Memory B cell (primary cell): ENCODE measurements at places on chromosomes 6 and 20.

DNA sequence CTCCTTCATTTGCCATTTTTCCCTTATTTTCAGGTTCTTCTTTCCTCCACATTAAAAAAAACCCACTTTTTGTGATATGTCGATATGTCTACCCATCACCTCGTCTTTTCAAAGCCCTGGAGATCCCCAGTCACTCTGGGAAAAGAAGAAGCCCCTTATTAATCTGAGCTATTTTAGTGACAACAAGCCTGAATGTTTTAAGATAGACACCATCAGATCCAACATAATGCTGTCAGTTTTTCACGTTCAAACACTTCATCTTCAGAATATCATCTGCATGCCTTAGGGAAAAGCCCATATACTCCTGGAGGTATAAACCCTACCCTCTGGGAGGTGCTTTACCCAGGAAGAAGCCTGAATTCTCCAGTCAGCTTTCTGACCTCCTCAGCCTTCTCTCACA, 464.0 kb upstream of the CDH4 start:
- no peak for DNase-seq

- no peak for DNase-seq
Measured at GRCh38 chr20:45300961-45301360, 5.7 kb upstream of the RBPJL start.

DNA sequence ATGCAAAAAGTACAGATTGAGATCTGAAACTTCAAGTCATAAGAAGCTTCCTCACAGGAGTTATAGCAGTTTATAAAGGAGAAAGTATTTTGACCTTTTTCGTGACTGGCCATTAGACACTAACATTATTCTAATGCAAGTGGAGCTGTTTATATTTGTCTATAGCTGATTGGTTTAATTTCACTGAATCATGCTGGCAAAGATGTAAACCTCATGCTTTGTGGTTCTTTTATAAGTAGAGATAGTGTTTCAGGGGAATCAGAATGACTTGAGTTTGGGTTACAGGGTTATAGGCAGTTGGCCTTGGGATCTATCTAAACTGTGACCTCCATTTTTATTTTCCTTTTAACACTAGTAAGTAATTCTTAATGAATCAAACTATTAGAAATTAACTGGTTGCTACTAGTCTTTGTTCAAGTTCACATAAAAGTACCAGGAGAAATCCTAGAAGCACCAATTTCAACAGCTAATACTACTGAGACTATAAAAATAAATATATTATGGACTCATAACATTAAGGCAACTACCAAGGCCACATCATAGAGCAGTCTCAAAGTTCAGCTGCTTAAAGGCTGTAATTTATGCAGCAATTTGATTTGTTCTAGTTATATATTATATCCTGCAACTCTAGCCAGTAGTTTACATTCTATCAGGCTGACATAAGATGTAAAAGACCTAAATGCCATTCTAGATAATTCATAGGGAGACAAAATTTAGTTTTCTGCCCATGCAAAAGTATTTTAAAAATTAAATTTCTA, 94.0 kb downstream of the RNGTT start:
- no peak for DNase-seq

- no peak for DNase-seq
Measured at GRCh38 chr20:32135983-32136515, 26.5 kb downstream of the TM9SF4 start.

- DNase-seq: no peak
Measured at GRCh38 chr20:3247638-3248037, 8.6 kb upstream of the SLC4A11 start.

DNA sequence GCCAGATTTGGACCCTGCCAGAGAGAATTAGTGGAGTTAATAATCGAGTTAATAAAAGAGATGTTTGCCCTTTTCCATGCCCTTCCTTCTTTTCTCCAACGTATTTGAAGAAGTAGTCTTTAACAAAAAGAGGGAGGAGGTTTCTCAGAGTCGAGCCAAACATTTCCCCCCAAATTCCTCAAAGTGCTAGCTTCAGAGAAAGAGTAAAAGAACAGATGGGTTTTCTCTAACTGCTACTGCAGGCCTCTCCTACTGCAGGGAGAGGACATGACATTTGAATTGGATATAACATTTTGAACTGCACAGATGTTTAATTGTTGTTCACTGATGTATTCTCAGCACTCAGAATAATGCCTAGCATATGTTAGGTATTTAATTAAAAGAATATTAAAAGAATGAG, 25.5 kb downstream of the RWDD2A start:
- DNase-seq: no peak

GRCh38 chr6:158437571-158437970, 122.3 kb upstream of the TMEM181 start:
- no peak for DNase-seq

- no peak for DNase-seq
Measured at GRCh38 chr6:4192173-4192572, 56.8 kb upstream of the ECI2 start.

DNA sequence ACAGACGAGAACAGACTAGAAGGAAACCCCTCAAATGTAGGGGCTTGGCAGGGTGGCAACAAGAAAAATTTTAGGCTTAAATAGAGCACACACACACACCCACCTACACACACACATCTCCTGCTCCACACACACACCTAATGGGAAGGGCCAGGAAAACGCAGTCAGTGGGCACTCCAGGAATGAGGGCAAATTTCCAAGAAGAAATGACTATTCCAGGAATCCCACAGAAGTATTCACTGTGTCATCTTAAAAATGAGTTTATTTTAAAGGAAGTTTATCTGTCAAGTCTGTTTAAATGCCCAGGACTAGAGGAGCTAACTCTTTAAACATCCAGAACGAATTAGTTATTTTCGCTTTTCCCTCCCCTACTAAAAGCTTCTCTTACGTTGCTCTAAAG, 13.0 kb downstream of the ALDH8A1 start:
- DNase-seq: no peak

GRCh38 chr6:49305010-49305409, 158.0 kb downstream of the MMUT start:
- no peak for DNase-seq

DNA sequence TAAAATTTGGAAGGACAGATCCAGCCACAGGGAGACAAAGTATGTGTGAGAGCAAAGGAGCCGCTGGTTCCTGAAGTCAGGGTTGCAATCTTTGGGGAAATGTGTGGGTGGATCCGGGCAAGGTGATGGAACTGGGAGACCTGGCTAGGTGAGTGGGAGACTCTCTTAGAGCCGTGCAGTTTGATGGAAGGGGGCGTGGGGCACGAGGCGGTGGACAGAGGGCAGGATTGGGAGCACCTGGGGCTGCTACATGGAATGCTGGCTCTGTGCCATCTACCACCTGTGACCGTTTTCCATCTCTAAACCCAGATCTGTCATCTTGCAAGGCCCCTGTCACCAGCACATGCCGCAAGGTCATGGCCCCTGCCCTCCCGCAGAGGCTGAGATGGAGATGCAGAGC, 268.4 kb downstream of the SMOC2 start:
- no peak for DNase-seq

DNA sequence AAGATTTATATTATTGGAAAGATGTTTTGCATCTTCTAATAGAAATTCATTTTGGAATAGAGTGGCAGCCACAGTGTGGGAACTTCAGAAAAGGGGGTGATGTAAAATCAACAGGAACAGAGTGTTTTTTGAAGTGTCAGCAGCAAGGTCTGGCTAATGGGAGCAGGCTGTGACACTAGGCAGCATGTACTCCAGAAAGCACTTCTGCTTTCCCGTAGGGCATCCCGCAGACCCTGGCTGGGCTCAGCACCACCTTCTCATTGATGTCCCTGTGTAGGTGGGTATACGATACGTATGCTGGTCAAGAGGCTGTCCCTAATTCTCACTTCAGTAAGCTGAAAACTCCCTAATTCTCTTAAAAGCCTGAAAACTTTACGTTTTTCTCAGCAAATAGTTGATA, 74.7 kb downstream of the EYA4 start:
- DNase-seq: no peak

- no peak for DNase-seq
Measured at GRCh38 chr6:34146801-34147592, 1.1 kb upstream of the GRM4 start.

GRCh38 chr6:52496631-52497030, 76.5 kb downstream of the EFHC1 start:
- DNase-seq: peak; percentile 23

DNA sequence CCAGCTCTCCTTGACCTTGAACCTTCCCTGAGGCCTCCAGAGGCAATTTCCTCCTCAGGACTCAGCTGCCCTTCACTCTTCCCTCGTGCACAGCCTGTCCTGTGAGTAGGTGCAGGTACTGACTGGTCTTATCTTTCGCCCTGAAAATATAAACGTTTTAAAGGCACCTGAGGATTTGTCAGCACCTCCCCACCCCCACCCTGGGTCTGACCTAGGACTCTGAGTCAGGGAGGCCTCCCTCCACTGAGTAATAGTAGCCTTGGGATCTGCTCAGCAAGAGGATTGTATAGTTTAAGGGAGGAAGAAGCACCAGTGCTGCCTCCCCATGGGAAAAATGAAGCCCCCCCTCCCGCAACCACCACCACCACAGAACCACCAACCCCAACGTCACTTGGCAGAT, 54.6 kb downstream of the PPARD start:
- no peak for DNase-seq

DNA sequence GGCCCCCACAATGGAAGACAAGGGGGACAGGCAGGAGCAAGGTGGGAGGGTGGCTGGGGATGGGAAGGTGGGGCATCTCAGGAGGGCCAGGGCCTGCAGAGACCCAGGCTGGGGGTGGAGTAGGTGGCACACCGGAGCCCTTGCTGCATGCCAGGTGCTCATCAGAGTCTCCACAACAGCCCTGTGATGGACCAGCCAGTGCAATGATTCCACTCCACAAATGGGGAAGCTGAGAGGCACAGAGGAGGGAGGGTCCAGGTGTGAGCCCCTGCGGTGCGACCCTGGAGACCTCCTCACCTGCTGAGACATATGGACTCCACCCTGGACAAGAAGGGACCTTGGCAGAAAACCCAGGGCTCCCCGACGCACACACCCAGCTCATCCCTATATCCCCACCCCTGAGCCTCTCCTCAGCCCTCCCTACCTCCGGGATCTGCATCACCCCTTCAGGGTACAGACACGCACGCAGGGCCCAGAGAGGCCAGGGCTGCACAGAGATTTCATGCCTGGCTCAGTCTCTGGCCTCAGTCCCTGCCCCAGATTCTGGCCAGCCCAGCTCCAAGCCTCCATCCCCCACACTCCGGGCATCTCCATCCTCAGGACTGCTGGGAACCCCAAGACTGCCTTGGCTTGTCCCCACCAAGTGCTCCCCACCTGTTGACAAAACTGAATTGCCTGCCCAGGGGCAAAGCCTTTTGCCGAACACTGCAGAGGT, 7.1 kb upstream of the GRM4 start:
- DNase-seq: no peak

- DNase-seq: no peak
Measured at GRCh38 chr20:48196001-48196400, 410.7 kb upstream of the SULF2 start.

DNA sequence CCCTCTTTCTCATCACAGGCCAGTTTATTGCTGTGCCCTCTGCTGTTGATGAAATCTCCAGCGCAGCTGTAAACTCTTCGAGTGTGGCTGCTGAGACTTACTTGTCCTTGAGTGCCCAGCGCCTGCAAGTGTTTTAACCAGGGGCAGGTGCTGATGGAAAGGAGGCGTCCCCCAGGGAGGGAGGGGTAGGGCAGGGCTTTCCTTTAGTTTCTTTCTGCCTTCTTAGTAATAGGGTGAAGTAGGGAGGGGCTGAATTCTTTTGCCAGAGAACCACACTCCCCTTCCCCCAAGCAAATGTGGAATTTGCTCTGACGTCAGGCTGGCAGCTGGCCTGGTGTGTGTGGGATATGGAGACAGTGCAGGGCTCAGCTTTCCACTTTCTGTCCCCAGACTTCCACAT, 61.2 kb downstream of the IGF2R start:
- DNase-seq: no peak

DNA sequence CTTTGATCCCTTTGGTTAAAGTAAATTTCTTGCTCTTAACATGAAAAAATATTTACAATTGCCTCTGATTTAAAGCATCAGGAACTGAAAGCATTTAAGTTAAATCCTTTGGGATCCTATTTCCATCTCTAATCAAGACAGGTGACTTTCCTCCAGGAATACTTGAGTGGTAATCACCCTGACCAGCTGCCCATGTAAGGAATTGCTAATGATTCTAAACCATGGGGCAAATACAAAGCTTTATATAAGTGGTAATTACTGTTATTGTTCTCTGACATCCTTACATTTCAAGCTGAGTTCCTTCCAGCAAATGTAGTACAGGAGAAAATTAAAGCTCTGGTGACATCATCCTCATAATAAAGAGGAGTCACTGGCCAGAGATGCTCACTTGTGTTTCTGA, 100.6 kb downstream of the CRYBG1 start:
- DNase-seq: no peak

GRCh38 chr6:50818673-50819072, at the start of gene TFAP2B:
TSS of gene TFAP2B (plus strand) at chr6:50818871. CDS start at chr6:50818892, 21 bp downstream.
- DNase-seq: no peak

DNA sequence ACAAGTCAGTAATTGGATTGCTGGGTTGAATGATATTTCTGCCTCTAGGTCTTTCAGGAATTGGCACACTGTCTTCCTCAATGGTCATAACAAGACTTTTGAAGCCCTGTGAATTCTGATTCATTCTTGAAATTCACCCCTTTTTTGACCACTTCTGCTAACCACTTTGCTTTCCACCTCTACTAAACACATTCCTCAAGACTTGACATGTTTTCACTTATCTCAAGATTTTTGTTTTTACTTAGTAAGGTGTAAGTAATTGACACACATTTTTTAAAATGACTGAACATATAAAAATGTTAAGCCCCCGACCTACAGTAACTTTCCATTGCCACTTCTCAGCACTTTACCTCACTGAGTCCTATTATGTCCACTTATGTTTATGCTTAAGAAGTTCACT, 239.1 kb downstream of the GRM1 start:
- DNase-seq: no peak

DNA sequence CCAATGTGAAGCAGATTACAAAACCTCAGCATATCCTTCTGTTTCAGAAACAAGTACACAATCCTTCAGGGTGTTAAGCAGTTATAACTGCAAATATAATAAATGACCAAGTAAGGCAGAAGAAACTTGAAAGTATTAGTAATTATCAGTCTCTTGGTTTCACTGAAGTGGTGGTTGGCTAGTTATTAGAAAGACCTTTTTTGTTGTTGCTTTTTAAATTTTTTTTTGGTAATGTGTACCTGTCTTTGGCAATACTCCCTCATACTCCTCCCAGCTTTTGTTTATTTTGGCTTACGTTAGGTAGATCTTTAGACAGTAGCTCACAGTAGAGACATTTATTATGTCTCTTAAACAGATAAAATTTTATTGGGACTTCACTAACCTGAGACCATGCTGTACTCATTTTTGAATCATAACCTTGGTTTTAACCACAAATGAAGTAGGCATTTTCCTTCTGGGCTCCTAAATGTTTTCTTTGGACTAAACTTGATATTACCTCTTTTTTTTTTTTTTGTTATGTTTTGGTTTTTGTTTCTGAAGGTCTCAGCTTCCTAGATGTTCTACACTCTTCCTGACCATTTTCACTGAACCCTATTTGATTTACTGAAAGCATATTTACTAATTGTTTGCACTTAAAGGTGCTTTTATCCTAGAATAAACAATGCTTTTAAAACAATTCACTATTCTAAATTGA, 6.4 kb downstream of the CD2AP start:
- DNase-seq: no peak

GRCh38 chr20:2124564-2125213, 23.1 kb downstream of the STK35 start:
- peak; percentile 23 for DNase-seq

GRCh38 chr20:2751878-2752566, 48.4 kb downstream of the CPXM1 start:
- no peak for DNase-seq

- no peak for DNase-seq
Measured at GRCh38 chr6:87697581-87698546, 4.2 kb downstream of the AKIRIN2 start.
